Spleen (tissue), 13 donors: ENCODE measurements at places on chromosomes 1 and 21.

DNA sequence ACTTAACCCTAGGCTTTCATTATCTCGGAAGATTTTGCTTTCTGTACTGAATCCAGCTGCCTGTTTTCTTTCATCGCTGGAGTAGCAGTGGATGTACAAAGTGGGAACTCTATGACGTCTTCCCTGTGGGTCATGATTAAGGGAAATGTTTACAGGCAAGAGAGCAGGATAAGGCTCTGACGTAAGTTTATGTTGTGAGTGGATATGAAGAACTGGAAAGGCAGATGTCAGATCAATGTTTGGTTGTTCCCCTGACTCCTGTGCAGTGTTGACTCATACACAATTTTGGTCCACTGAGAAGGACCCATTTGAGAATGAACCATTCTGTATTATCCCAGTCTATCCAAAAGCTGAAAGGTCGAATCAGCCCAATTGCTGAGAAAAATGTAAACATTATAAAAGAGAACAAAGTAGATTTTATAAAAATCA, 292.4 kb downstream of the GRIK1 start:
- DNase-seq, result no peak

- DNase-seq, result no peak
These were observed 19.3 kb downstream of the HAO2 start for GRCh38 chr1:119387858-119388257.

DNA sequence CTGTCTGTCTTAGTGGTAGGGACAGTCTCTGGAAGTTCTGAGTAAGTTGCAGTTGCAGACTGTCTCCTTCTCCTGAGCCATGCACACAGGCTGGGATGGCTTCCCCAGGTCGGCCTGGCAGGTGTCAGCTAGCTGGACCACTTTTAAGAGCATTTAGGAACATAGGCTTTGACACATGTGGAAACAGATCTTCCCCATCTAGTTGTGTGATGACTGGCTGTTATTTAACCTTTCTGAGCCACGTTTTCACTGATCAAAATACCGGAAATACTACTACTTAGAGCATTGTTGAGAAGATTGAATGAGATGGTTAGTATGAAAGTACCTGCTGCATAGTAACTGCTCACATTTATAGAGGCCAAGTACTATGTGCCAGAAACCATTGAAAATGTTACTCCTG, 6.2 kb upstream of the MAPKAPK2 start:
- DNase-seq, result no peak

GRCh38 chr1:93244298-93245069, 64.0 kb downstream of the CCDC18 start:
- DNase-seq, result no peak

DNA sequence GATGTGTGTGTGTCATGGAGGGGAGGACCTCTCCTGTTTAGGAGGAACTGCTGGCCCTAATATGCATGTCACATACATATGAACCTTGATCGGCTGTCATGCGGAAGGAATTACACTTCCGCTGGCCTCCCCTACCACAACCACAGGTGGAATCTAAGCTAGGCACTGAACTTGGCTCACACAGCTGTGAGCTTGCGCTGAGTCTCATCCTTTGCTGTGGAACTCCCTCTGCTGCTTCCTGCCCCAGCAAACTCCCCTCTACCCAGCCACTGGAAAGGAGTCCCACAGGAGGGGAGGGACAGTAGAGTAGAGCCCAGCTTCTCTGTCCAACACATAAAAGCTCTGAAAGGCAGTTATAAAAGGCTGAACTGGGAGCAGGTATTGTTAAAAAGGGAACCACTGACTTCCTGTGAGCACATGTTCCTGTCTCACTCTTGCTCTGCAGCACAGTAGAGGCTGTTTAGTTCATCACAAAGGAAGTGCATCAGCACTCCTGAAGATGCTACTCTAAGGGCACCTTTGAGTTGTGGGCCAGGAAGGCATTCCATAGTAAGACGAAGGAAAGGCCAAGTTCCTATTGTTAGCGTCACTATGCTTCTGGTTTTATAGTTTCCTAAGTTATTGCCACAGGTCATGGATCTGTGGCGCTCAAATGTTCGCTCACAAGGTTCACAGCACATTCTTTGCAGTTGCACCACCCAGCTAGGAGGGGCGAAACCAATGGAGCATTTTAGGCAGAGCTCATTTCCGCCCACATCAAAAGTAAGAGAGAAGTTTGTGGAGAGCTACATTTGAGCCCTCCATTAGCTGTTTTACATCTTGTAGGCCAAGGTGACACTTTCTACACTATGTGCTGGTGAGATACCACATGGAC, 17.7 kb upstream of the PTPRC start:
- DNase-seq, result peak; percentile 87

DNA sequence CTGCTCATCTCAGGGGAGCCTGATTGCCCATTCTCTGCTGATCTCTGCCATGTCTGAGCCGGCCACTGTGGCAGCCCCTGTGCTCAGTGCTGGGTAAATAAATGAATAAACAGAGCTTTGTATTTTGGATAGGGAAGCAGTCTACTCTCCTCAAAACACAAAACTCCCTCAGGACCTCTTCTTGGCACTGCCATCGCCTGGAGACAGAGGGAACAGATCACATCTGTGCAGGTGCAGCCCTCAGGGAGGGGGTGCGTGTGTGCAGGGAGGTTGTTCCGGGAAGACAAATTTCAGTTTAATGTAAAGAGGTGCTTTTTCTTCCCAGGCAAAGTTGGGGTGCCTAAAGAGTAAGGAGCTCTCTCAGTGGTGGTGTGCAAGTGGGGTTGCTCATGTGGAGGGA, 7.7 kb upstream of the FAM167B start:
- DNase-seq, result no peak

DNA sequence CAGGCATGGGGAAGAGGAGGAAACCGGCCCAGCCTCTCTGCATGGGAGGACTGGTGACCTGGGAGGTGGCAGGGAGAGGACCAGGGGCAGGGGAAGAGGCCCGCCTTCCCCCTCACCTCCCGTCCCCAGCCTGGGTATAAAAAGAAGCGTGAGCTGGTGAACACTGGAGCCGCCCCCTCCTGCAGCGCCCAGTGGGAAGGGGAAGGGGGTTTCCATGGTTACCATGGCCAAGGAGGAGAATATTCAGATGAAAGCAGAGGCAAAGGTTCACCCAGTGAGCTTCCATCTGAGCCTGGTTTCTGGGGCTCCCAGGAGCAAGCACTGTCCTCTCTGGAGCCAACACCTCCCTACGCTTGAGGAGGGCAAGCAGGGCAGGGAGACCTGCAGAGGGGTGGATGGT, 54.9 kb downstream of the ACOT7 start:
- no peak for DNase-seq

GRCh38 chr1:205410581-205411298, 11.1 kb downstream of the LEMD1 start:
- DNase-seq, result no peak
